ENCODE measurements at places on chromosomes 11 and 22. TPM values are rescaled to one million over a fixed set of nuclear protein-coding genes. Genes with fewer than 3 reads are reported as not detected.
A peak's percentile ranks its signal among the peaks of the same experiment; 100 is the strongest.

GRCh38 chr22:22893077-22893805 lies 5.6 kb downstream of the IGLL5 start:
- no peak overlapping the region for H3K27ac ChIP-seq
- no peak for DNase-seq
- H3K4me1 ChIP-seq = no peaks in the 10 kb centered on the region
- H3K27me3 ChIP-seq = peaks cover 31% of the 10 kb centered on the region
- H3K36me3 ChIP-seq = no peaks in the 10 kb centered on the region

DNA sequence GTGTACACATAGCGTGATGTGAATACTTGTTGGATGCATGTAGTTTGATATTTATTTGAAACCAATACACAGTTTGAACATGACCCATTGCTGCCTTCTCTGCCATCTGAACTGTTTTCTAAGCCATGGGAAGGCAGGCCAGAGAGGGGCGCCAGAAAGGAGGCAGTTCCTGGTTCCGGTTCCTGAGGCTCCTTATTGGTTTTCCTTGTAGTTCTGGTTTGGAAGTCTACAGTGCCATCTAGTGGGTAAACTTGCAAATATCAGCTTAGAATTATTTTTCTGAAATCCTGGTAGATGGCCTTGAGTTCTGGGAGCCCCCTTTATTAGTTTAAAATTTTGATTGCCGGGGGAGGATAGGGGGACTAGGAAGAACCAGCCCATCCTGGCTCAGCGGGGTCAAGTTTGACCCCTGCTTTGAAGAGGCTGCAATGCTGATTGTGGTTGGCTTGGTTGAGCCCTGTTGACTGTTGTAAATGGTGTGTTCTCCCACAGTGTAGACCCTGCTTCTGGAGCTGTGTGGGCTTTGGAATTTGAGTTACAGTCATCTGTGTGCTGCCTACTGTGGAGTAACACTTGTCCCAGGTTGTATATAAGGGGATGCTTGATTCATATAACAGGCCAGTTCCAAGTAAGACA lies 48.4 kb downstream of the GRAMD1B start:
- peaks cover 35% of the 10 kb centered on the region for H3K36me3 ChIP-seq
- peak overlapping the region; percentile 32 for H3K4me3 ChIP-seq
- peak; percentile 9 for DNase-seq
- peak overlapping the region; percentile 70 for H3K27ac ChIP-seq
- peaks cover 78% of the 10 kb centered on the region for H3K4me1 ChIP-seq
- H3K27me3 ChIP-seq = no peaks in the 10 kb centered on the region

C11orf42 gene
- not detected for total RNA-seq

SMTNL1 gene
- total RNA-seq = not detected

CD248 gene
- total RNA-seq = 0.10 TPM
